ENCODE measurements at places on chromosomes 11 and 22.

DNA sequence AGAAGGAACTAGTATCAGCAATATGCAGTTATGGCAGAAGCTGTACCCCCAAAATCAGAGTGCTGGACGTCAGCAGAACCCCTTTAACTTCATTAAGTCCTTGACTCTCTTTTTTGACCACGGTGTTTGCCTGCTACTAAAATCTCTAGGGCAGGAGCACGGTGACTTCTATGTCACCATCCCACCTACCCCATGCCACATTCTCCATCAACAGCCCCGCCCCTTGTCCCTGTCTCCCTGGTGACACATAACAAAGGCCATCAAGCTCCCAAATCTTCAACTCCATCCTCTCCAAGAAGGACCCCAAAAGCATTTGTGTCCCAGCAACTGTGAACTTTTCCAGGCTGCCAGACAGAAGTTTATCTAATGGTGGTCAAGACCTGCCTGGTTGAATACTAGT is 894 bp downstream of the ADA2 start:
- no peak for DNase-seq

GRCh38 chr11:122439866-122440810 is 215.4 kb upstream of the UBASH3B start:
- DNase-seq: peak; percentile 77

- DNase-seq: no peak
Observed at GRCh38 chr22:38035530-38035885, 21.7 kb upstream of the PICK1 start.

GRCh38 chr22:40487663-40488249 is 117.4 kb downstream of the SGSM3 start:
- DNase-seq: peak; percentile 50

DNA sequence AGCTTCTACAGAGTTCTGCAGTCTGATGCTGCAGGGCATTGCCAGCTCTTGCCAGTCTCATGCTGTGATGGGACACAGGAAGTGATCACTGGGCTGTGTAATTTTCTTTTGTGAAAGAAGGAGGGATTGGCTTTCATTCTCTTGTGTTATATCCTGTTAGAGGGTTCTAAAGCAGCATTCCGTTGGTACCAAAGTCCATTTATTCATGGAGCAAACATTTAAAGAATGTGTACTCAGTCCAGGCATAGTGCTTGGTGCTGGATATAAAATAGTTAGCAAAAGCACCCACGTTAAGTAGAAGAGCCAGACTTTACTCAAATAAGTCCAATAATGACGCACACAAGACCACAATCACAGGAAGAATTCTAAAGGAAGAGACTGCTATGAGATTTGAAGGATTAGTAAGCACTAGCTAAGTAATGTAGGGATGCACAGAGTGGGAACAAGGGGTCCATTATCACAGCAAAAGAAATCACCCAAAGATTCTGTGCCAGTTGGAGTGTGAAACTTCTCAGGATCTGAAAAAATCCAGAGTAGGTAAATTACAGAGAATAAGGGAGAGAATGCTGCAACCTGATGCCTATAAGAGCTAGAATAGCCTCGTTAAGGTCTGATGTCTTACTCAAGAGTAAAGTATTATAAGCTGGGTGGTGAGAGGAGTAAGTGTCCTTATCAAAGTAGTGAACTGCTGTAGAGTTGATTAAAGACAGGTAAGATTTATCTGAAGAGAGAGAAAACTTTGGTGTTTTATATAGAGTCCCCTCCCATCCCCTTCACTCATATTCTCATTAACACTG is 728.3 kb downstream of the METTL15 start:
- DNase-seq: peak; percentile 23

DNA sequence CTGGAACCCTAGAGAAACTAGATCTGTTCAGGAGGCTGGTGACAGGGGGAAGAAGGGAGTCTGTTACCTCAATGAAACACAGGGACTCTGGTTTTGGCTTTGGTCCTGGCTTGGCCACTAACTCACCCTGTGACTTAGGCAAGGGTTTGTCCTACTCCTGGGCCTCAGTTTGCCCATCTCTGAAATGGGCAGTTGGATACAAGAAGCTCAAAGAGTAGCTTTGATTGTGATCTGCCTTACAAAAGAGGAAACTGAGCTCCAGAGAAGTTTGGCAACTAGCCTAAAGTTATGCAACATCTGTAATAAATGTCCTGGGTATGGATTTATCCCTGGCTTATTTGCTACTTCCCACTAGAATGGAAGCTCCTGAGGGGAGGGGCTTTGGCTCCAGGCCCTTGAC is 24.0 kb upstream of the LMO1 start:
- no peak for DNase-seq

GRCh38 chr11:8787372-8787771 is 104.8 kb downstream of the RPL27A start:
- no peak for DNase-seq

- DNase-seq: no peak
Observed at GRCh38 chr11:31822175-31822926, 11.2 kb upstream of the PAX6 start.
